ENCODE measurements at places on chromosomes 11 and 22.

- DNase-seq, result no peak
Observed at GRCh38 chr22:46457502-46458488, 79.6 kb downstream of the CELSR1 start.

DNA sequence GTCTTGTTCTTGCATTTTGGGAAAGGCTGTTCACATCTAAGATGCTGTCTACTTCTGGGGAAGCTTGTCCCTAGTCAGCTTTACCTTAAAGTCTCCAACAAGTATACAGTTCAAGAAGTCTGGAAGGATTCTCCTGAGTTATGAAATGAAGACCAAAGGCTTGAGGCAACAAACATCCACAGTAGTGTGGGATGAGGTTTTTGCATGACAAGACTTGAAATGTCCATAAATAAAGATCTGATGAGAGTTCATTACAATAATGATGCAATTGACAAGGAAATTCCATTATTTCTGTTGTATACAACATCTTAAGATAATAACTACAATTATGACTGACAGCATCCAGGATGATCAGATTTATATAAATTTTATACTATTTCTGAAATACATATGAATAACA is 21.3 kb upstream of the KDM4E start:
- DNase-seq, result no peak

DNA sequence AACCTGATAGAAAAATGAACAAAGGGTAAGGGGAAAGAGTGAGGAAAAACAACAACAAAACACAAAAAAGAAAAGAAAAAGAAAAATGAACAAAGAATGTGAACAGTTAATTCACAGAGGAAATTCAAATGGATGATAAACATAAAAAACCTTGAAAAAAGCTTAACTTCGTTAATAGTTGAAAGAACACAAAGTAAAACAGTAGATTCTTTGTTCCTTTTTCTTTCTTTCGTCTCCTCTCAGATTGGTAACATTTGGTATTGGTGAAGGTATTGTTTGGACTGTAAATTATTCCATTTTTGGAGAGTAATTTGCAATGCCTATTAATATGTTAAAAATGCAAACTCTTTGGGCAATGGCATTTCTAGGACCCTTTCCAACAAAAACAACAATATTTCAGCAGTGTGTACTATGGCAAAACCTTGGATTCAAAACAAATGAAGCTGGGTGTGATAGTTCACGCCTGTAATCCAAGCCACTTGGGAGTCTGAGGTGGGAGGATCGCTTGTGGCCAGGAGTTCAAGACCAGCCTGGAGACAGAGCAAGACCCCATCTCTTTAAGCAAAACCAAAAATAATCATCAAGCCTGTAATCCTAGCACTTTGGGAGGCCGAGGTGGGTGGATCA is 3.3 kb upstream of the BACE1 start:
- DNase-seq, result no peak

- DNase-seq, result no peak
Observed at GRCh38 chr11:20644360-20644759, 25.0 kb upstream of the NELL1 start.

DNA sequence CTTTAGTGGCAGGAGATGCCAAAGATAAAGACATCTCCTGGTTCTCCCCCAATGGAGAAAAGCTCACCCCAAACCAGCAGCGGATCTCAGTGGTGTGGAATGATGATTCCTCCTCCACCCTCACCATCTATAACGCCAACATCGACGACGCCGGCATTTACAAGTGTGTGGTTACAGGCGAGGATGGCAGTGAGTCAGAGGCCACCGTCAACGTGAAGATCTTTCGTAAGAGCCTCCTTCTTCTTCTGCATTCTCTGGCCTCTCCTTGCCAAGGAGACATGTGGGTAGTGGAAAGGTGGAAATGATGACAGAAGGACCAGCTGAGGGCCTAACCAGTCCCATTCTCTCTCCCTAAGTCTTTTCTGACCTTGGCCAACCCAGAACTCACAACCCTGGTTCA is 110.1 kb upstream of the TTC12 start:
- no peak for DNase-seq

DNA sequence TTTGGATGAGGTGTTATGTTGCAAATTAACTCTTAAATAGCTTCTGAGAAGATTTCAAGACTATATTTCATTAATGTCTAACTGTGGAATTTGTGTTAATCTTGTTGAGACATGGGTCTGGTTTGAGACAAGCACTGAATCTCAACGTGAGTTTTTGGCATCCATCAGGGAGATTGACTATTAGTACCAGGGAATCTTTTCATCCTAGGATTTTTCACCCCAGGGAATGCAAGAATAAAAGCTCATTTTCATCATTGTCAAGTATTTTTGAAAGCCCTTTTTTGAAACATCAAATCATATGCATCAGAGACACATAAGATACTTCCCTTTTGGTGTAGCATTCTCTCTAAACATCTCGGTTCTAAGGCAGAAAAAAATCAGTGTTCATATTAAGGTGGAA is 19.5 kb downstream of the OR5T2 start:
- no peak for DNase-seq

DNA sequence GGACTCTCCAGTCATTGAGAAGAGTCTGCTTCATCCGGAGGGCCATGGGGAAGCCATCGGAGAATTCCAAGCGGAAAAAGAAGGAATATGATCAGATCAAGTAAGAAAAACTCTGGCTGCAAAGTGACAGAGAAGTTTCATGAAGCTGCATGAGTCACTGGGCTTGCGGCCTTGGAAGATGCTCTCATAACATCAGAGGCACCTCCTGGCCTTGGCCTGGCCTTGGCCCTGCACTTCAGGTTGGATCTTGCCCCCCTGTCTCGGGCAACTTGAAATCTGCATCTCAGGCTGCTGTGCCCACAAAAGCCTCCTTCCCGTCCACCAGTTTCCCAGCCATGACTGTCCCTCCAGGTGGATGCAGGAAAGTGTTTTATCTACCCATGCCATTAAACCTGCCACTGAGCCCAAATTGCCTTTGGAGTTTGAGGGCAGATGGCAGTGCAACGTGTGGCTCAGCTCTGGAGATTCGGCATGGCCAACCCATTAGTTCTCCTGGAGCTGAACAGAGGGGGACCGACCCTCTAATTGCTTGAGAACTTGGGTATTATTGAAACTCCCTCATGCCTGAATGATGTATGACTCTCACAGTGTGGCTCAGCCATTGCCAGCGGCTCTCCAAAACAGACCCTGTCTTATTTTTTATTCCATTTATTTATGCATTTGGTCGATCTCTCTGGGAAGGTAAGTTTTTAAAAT is 66.7 kb downstream of the SEZ6L start:
- no peak for DNase-seq

All from activated naive CD4-positive, alpha-beta T cell treated with anti-CD3 and anti-CD28 coated beads, Interleukin-2, amount 50 U/mL, for 16 hours (primary cell).